Stimulated activated CD8-positive, alpha-beta memory T cell treated with anti-CD3 and anti-CD28 coated beads, Interleukin-7, amount 100 ng/mL, for 4 hours (primary cell): ENCODE measurements at places on chromosomes 13 and 19.

GRCh38 chr19:13526552-13526951 lies 20.3 kb upstream of the CACNA1A start:
- no peak for DNase-seq

GRCh38 chr19:41787055-41787454 lies 9.3 kb upstream of the CEACAM3 start:
- no peak for DNase-seq

GRCh38 chr13:28138012-28138755 lies at the start of gene PAN3:
PAN3 (plus strand) TSS chr13:28138545; CDS start chr13:28138658, 113 bp downstream.
- DNase-seq, result peak; percentile 90

DNA sequence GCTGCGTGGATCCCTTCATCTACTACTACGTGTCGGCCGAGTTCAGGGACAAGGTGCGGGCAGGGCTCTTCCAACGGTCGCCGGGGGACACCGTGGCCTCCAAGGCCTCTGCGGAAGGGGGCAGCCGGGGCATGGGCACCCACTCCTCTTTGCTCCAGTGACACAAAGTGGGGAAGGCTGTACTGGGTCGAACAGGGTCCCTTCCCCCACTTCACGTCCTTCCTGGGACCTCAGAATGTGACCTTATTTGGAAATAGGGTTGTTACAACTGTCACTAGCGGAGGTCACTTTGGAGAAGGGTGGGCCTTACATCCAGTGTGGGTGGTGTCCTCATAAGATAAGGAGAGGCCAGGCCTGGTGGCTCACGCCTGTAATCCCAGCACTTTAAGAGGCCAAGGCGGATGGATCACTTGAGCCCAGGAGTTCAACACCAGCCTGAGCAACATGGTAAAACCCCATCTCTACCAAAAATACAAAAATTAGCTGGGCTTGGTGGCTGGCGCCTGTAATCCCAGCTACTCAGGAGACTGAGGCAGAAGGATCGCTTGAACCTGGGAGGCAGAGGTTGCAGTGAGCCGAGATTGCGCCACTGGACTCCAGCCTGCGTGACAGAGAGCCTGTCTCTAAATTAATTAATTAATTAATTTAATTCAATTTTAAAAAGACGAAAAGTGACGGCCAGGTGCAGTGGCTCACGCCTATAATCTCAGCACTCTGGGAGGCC lies 1.8 kb downstream of the F2RL3 start:
- no peak for DNase-seq

DNA sequence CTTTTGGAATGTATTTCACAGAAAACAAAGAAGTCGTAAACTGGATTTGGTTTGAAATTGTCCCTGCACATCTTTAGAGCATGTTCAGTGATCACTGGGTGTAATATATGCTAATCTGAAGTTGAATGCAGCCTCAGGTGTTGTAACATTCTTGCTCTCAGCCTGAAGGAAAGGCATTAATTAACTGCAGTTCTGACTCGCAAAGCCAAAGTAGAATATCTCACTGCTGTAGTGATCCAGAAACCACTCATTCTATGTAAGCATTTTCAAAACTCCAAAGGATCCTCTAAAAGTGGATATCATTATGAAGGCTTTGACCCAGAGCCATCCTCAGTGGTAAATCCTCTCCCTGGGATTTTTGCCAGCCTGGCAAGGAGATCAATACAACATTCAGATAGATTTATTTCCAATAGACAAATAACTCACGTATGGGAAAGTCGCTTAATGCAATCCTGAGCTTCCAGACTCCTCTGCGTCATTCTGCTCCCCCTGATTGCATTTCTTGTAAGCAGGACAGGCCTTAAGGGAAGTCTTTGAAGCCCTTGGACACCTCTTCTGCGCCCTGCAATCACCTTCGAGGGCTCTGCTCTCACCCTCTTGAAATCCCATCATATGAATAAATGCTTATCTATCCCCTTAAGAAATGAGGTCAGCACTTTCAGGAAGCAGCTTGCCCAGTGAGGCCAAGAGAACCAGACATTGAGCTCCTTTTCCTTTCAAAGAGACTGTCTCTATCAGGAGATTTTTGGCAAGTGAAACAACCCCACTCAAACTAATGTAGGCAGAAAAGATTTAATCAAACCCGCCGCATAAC lies 301.7 kb upstream of the NBEA start:
- DNase-seq, result no peak

GRCh38 chr13:104691767-104692467 lies 1625.7 kb upstream of the SLC10A2 start:
- no peak for DNase-seq

GRCh38 chr13:50125554-50126262 lies 110.5 kb downstream of the KCNRG start:
- peak; percentile 78 for DNase-seq

GRCh38 chr19:13234518-13234917 lies 84.3 kb downstream of the IER2 start:
- peak; percentile 35 for DNase-seq

GRCh38 chr13:88802886-88803285 lies 1131.7 kb downstream of the SLITRK5 start:
- DNase-seq, result no peak
